Adipocyte (in vitro differentiated cells): ENCODE measurements at places on chromosomes 16 and 17.

- no peak for DNase-seq
These were observed 12.4 kb upstream of the CYB561 start for GRCh38 chr17:63458478-63458877.

- peak; percentile 29 for DNase-seq
These were observed 174.2 kb downstream of the TANC2 start for GRCh38 chr17:63140255-63140654.

GRCh38 chr16:35795361-35796029, 2336.1 kb downstream of the TP53TG3F start:
- DNase-seq = no peak

- DNase-seq = no peak
These were observed 7.3 kb downstream of the SLC22A31 start for GRCh38 chr16:89192956-89193575.
